ENCODE measurements at places on chromosomes 3 and 15. TPM values are rescaled to one million over a fixed set of nuclear protein-coding genes. Genes with fewer than 3 reads are reported as not detected.
A peak's percentile ranks its signal among the peaks of the same experiment; 100 is the strongest.

DNA sequence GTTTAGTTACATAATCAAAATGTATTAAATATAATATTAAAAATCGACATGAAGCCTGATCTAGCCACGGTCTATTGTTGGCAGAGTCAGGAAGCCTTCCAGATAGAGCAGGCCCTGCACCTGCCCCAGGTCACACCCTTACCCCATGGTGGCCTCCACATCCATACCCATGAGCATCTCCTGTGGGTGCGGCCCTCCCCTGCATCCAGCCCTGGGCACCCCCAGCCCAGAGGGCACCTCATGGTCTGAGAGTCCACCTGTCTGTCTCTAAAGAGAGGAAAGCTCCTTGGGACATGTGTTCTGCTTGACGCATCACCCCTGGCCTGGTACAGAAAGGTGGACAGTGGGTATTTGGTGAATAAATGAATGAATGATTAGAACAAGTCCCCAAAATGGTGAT, 37.2 kb upstream of the CSPG4 start:
- H3K4me3 ChIP-seq: no peak overlapping the region
- no peaks in the 10 kb centered on the region for H3K36me3 ChIP-seq
- no peaks in the 10 kb centered on the region for H3K27me3 ChIP-seq
- no peak overlapping the region for H3K27ac ChIP-seq

DNA sequence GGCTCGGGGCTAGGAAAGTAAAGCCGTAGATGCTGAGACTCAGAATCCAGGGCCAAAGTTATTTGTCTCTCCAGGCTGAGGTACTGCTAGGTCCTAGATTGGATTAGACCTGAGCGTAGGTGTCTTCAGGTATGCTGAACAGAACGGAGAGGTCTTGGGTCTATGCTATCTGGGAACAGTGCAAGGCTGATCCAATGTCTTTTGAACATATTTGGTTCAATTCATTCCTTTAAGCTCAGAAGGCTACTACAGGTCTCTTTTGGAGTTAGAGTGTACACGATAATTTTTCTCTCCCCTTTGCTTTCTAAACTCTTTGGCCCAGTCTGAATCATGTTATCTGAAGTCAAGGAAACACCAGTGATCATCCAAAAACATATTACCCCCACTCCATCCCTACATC, 137.5 kb upstream of the TBL1XR1 start:
- H3K27ac ChIP-seq: no peak overlapping the region
- H3K4me3 ChIP-seq: no peak overlapping the region
- peaks cover 23% of the 10 kb centered on the region for H3K4me1 ChIP-seq
- no peaks in the 10 kb centered on the region for H3K27me3 ChIP-seq
- no peak for DNase-seq
- no peaks in the 10 kb centered on the region for H3K36me3 ChIP-seq

- H3K27ac ChIP-seq: no peak overlapping the region
- no peaks in the 10 kb centered on the region for H3K36me3 ChIP-seq
- no peak overlapping the region for H3K4me3 ChIP-seq
- H3K27me3 ChIP-seq: no peaks in the 10 kb centered on the region
- DNase-seq: no peak
- peaks cover 24% of the 10 kb centered on the region for H3K4me1 ChIP-seq
Measured at GRCh38 chr3:128784232-128784631, 58.2 kb downstream of the RAB7A start.

- H3K36me3 ChIP-seq: no peaks in the 10 kb centered on the region
- H3K27me3 ChIP-seq: no peaks in the 10 kb centered on the region
- no peak overlapping the region for H3K4me3 ChIP-seq
- H3K27ac ChIP-seq: no peak overlapping the region
- H3K4me1 ChIP-seq: peaks cover 8% of the 10 kb centered on the region
Measured at GRCh38 chr15:50241684-50242450, 23.7 kb downstream of the HDC start.

DNA sequence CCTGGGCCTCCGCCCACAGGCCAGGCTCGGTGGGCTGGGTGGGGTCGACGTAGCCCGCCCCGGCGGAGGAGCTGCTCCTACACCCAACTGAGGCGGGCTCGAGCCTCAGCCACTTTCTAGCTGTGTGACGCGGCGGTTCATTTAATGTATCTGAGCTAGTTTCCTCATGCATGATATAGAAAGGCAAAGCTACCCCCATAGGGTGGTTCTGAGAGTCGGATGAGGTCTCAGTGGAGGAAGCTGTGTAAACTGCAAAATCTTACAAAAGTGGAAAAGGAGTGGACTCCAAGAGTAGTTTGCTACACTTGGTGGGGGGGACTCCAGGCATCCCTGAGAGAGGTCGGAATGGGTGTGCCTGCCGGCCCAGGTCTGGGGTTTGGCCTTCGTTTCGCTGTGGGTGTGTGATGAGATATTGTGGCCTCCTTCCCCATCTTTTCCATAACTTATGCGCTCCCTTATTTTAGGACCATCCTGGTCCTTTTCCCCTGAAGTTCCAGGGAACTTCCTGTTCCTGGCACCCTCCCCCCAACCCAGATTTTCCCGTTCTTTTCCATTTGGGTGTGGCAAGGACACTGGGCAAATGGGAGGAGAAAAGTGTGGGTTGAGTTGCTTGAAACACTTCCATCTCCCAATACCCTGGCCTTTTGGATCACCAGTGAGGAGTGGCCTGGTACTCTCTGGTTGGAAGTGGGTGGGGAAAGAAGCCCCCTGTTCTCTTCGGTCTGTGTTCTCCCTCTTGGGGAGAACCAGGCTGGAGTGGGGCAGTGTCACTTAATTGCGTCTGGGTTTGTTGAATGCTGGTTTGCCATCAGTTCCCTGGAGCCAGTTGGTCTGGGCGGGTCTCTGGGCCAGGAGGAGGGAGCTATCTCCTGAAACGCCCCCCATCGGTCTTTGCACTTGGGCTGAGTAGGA, 1.1 kb downstream of the PDIA5 start:
- peak overlapping the region; percentile 86 for H3K4me3 ChIP-seq
- H3K4me1 ChIP-seq: peaks cover 15% of the 10 kb centered on the region
- H3K36me3 ChIP-seq: no peaks in the 10 kb centered on the region
- DNase-seq: peak; percentile 74
- peak overlapping the region; percentile 25 for H3K27ac ChIP-seq

- no peaks in the 10 kb centered on the region for H3K4me1 ChIP-seq
- H3K36me3 ChIP-seq: peaks cover 22% of the 10 kb centered on the region
- H3K27ac ChIP-seq: no peak overlapping the region
- no peaks in the 10 kb centered on the region for H3K27me3 ChIP-seq
Measured at GRCh38 chr3:58072763-58073130, 64.5 kb downstream of the FLNB start.

- H3K27ac ChIP-seq: no peak overlapping the region
- H3K27me3 ChIP-seq: no peaks in the 10 kb centered on the region
- H3K36me3 ChIP-seq: no peaks in the 10 kb centered on the region
- peaks cover 27% of the 10 kb centered on the region for H3K4me1 ChIP-seq
Measured at GRCh38 chr3:98691897-98692296, 71.2 kb upstream of the ST3GAL6 start.

- no peaks in the 10 kb centered on the region for H3K36me3 ChIP-seq
- no peaks in the 10 kb centered on the region for H3K27me3 ChIP-seq
- no peak for DNase-seq
- peaks cover 11% of the 10 kb centered on the region for H3K4me1 ChIP-seq
- H3K4me3 ChIP-seq: no peak overlapping the region
Measured at GRCh38 chr3:157067114-157067513, 92.8 kb downstream of the CCNL1 start.

GRCh38 chr15:80906159-80906766, 83.4 kb downstream of the MESD start:
- H3K36me3 ChIP-seq: no peaks in the 10 kb centered on the region
- H3K4me3 ChIP-seq: no peak overlapping the region
- H3K4me1 ChIP-seq: peaks cover 14% of the 10 kb centered on the region
- H3K27ac ChIP-seq: peak overlapping the region; percentile 24
- DNase-seq: peak; percentile 88

- H3K4me1 ChIP-seq: 0 out of 2 replicates have a peak, but pooled peaks cover 6% of the 10 kb centered on the region
- no peak overlapping the region for H3K4me3 ChIP-seq
- H3K36me3 ChIP-seq: no peaks in the 10 kb centered on the region
- no peak for DNase-seq
Measured at GRCh38 chr3:123299581-123299980, 97.8 kb downstream of the SEC22A start.

- H3K36me3 ChIP-seq: no peaks in the 10 kb centered on the region
- peak; percentile 95 for DNase-seq
- peaks cover 13% of the 10 kb centered on the region for H3K4me1 ChIP-seq
- H3K27me3 ChIP-seq: no peaks in the 10 kb centered on the region
- H3K4me3 ChIP-seq: no peak overlapping the region
Measured at GRCh38 chr15:100241572-100242482, 99.9 kb downstream of the ADAMTS17 start.

DNA sequence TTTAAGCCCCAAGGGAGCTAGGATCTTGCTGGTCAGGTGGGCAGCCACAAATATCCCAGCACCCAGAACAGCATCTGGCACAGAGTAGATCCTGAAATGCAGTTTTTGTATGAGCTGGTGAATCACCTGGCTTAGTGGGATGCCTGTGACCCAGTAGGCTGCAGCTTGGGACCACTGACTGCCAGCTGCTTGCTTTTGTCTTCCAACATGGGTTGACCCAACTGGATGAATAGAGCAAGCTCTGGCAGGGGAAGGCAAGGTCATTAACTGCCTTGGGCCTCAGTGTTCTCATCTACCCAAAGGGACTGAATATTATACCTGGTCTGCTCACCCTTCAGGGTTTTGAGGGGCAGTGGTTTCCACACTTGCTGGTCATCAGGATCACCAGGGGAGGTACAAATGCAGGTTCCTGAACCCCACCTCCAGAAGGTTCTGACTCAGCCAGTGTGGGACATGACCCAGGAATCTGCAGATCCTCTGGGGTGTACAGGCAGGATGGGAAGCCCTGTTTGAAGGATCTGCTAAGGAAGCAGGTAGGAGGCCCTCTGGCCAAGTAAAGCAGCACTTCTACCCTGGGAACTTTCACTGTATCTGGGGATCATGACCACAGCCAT, 55.4 kb downstream of the ITGA11 start:
- DNase-seq: no peak
- no peaks in the 10 kb centered on the region for H3K27me3 ChIP-seq
- H3K36me3 ChIP-seq: no peaks in the 10 kb centered on the region
- no peaks in the 10 kb centered on the region for H3K4me1 ChIP-seq

GRCh38 chr3:37189109-37189508, 14.7 kb upstream of the LRRFIP2 start:
- peaks cover 10% of the 10 kb centered on the region for H3K4me1 ChIP-seq
- no peaks in the 10 kb centered on the region for H3K36me3 ChIP-seq
- no peak overlapping the region for H3K4me3 ChIP-seq
- H3K27me3 ChIP-seq: no peaks in the 10 kb centered on the region

- H3K4me1 ChIP-seq: no peaks in the 10 kb centered on the region
- H3K4me3 ChIP-seq: no peak overlapping the region
- H3K27me3 ChIP-seq: peaks cover 14% of the 10 kb centered on the region
- DNase-seq: no peak
- no peak overlapping the region for H3K27ac ChIP-seq
Measured at GRCh38 chr3:127197300-127198189, 4.6 kb downstream of the PRR23E start.

Gene ST8SIA2
- total RNA-seq: not detected

Gene TRNT1
- 33.2 TPM for total RNA-seq

Gene ROBO2
- not detected for total RNA-seq

Gene ANKRD63
- 1.4 TPM for total RNA-seq

Gene GABRR3
- total RNA-seq: not detected
